ENCODE measurements at places on chromosomes 7 and 10.

DNA sequence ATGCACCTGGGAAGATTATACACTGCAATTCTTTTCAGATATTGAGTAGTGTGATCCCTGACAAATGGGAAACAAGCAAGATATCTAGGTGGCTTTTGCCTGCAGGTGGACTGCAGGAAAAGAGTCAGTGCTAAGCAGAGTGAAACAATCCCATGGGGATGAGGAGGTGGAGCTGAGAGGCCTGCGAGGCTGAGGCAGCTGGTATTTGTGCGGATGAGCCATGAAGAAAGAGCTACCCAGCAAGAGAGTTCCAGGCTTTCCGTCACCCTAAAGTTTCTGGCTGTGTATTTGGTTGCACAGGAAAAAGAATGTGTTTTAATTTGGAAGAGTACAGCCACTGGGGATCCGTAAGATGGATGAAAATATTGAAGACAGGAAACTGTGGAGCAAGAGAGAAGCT is 714.1 kb upstream of the COBL start:
- DNase-seq = no peak

GRCh38 chr10:110142965-110143364 is 64.4 kb upstream of the MXI1 start:
- DNase-seq = no peak

GRCh38 chr10:86601956-86602602 is 52.3 kb upstream of the OPN4 start:
- no peak for DNase-seq

DNA sequence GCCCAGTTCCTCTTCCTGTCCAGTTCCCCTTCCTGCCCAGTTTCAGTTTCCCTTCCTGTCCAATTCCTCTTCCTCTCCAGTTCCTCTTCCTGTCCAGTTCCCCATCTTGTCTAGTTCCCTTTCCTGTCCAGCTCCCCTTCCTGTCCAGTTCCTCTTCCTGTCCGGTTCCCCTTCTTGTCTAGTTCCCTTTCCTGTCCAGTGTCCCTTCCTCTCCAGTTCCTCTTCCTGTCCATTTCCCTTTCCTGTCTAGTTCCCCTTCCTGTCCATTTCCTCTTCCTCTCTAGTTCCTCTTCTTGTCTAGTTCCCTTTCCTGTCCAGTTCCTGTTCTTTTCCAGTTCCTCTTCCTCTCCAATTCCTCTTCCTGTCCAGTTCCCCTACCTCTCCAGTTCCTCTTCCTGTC is 68.1 kb upstream of the ADCY1 start:
- DNase-seq = no peak

DNA sequence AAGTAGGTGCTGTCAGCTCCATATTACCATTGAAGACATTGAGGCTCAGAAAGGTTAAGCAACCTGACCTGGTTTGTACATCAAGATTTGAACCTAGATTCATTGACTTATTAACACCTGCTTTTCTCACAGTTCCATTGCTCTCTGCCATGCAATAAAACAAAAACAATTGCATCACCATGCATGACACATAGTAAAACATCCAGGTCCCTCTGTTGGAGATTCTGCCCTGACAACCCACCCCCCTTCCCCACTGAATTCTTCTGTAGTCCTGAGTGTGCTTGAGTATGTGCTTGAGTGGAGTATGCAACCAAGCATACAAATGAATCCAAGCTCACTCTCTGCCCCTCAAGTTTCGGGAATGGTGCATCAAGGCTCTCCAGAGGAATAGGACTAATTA is 6.0 kb upstream of the LMBR1 start:
- DNase-seq = no peak

- no peak for DNase-seq
Measured at GRCh38 chr7:47247132-47247531, 334.8 kb downstream of the TNS3 start.

DNA sequence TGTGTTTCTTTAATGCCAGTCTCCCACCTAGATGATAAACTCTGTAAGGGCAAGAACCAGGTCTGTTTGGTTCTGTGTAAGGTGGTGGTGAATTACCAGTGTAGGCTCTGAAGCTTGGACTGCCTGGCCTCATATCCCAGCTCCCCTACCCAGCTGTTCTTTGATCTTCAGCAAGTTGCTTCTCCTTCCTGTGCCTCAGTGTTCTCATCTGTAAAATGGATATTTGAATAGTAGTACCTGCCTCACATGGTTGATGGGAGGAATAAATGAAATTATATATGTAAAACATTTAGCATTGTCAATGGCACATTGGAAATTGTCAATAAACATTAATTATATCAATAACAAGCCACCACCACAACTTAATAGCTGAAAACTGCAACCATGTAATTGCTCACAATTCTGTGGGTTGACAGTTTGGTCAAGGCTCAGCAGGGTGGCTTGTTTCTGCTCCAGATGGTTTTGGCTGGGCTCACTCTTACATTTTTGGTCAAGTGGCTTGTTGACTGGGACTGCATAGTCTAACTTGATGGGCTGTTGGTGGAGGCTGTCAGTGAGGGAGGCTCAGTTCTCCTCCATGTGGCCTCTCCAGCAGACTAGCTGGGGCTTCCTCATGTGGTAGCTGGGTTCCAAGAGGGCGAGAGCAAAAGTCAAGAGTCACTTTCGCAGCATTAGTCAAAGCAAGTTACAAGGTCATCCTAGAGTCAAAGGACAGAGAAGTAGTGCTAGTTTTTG is 84.5 kb upstream of the DUSP5 start:
- no peak for DNase-seq

DNA sequence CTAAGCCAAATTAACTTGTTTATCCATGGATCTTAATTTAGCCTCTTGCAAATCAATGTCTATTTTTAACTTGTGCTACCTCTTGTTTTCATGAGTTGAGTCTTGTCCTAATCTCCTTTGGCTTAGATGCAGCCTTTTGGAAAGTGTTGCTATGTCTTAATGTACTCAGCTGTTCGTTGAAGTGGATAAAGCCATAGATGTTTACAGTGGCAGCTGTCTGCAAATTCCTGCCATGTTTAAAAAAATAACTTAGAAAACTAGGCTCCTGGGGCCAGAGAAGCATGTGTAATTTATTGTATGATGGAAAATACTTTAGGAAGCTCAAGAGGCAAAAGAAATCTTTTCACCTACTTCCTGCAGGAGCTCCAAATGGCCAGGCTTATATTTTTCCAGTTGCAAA is 253.1 kb upstream of the RHOBTB1 start:
- no peak for DNase-seq

DNA sequence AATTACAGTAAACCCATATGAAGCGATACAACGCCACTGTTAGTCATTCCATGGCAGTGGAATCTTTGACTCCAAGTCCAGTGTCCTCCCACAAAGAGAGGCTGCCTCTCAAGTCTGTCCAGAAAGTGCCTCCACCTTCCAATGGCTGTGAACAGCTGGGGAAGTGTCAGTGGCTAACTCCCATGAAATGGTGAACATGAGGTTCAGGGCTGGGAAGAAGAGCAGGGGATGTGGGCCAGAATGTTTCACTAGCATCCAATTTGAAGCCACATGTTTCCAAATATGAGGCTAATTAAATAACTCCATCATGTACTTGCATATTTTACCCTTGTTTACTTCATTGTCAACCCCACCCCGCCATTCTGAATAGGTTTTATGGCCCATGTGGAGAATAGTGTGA is 53.1 kb upstream of the CHST15 start:
- no peak for DNase-seq

- DNase-seq = peak; percentile 82
Measured at GRCh38 chr7:55964261-55965099, at the start of gene NIPSNAP2. Gene NIPSNAP2 (plus strand): TSS chr7:55964585. CDS start chr7:55964610, 25 bp downstream.

- no peak for DNase-seq
Measured at GRCh38 chr7:301291-302053, 11.5 kb downstream of the FOXL3 start.

DNA sequence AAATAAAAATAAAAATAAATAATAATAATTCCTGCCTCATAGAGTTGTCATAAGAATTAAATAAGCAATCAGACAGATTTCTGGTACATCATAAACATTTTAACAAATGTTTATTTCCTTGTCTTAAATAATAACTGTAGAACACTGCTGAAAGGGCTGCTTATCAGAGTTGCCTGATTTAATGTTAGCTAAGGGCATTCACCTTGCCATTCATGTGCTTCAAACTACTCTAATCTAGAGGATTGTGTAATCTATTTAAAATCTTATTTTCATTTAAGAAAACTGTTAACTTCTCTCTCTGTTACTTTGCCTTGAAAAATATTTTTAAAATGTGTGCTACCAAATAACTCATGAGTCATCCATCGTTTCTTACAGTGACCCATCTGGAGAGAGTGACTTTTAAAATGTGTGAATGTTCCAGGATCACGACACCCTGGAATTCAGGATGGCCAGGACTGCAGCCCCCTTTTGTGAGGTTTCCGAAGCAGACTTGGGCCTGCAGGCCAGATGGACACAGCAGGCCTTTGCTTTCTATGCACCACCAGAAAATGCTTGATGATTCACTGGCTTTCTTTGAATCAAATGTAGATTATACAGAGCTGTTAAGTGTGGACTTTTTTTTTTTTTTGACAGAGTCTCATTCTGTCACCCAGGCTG is 109.1 kb upstream of the TNS3 start:
- peak; percentile 69 for DNase-seq

DNA sequence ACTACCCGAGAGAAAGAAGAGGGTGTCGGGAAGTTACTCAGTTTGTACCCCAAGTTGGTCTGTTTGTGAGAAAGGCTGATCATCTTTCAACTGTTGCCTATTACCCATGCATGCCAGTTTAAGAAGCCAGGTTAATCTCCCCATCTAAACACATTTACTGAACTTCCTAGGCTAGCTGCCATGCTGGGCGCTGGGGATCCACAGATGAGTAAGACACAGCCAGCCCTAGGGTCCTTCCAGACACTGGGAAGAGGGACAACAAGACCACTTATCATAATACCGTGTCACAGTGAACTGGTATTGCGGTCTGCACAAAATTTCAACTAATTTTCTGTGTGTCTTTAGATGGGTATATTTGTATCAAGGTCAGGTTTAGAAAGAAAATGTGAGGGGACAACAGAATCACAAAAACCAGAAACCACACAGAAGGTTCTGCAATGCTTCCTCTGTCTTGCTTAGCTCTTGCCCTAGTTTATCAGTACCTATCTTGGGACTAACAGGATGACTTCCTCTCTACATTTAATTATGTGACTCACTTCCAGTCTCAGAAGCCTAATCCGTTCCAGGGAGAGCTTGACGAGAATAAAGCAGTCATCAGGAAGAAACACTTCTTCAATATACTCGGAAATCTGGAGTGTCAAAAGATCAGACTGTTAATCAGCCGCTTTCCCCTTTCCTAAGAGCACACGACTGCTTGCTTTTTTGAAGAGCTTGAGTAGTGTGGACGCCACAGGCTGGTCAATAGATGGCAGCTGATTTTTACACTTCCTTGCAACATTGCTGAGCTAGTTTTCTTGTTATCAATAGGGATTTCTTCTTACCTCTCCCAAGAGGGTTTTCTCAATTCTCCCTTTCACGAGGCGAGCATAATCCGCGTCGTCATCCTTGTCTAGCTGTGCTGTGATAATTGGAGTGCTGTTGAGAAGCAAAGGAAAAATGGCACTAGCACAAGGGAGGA is 45.7 kb downstream of the POLR3A start:
- DNase-seq = peak; percentile 71

DNA sequence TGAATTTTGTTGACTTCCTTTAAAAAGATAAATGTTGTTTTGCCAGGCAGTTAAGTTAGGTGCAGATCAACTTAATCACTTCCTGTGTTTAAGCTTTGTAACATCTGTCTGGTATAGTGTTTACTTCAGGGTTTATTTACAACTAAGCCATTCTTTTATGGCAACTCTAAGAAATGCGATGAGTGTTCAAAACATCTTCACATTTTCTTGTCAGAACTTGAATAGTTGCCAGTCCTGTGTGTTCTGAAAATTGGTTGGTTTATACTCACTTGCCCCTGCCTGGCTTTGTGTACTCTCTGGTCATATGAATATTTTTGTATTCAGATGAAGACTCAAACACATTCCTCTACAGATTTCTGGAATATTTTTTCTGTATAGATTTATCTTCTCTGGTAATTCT is 327.2 kb downstream of the MDFIC start:
- peak; percentile 25 for DNase-seq

DNA sequence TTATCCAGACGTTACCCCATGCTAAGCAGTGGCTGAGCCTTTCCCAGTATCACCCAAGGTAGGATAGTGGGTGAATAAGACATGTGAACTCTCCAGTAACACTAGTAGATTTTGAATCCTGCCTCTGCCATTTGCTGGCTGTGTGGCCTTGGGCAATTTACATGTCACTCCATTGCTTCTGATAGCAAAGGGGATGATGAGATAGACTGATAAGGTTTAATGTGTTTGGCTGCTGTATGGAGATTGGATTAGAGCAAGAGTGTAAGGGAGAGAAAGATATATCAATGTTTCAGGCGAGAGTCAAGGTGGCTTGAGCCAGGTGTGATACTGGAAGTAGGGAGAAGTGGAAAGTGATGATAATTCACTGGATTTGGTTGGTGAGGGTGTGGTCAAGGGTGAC is 40.1 kb upstream of the EEPD1 start:
- DNase-seq = no peak

DNA sequence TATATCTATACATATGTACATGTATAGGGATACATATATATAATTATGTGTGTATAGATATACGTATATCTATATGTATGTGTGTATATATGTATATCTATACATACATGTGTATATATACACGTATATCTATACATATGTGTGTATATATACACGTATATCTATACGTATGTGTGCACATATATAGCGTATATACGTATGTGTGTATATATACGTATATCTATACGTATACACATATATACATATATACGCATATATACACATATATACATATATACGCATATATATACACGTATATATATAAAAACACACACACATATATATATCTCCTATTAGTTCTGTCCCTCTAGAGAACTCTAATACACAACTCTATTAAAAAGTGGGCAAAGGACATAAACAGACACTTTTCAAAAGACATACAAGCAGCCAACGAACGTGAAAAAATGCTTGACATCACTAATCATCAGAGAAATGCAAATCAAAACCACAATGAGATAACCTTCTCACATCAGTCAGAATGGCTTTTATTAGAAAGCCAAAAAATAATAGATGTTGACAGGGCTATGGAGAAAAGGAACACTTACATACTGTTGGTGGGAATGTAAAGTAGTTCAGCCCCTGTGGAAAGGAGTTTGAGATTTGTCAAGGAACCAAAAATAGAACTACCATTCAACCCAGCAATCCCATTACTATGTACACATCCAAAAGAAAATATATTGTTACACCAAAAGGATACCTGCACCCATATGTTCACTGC is 22.0 kb upstream of the TMEM120A start:
- no peak for DNase-seq

All from AG08395 (cell line).